ENCODE measurements at places on chromosomes 2 and 18.

GRCh38 chr2:147017951-147018645, 826.7 kb upstream of the ACVR2A start:
- DNase-seq: no peak

DNA sequence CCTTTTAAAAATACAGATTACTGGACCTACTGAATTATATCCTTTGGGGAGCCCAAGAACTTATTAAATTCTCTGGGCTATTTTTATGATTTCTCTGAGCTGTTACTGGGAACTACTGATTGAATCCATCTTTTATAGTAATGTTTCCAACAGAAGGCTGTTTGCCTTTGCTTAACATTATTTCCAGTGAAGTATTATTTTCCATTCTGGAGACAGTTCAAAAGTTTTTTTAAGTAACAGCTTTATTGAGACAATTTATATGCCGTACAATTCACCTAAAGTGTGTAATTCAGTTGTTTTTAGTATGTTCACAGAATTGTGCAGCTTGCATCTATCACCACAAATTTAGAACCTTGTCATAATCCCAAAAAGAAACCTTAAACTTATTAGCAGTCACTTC, 100.6 kb downstream of the BABAM2 start:
- DNase-seq: no peak

DNA sequence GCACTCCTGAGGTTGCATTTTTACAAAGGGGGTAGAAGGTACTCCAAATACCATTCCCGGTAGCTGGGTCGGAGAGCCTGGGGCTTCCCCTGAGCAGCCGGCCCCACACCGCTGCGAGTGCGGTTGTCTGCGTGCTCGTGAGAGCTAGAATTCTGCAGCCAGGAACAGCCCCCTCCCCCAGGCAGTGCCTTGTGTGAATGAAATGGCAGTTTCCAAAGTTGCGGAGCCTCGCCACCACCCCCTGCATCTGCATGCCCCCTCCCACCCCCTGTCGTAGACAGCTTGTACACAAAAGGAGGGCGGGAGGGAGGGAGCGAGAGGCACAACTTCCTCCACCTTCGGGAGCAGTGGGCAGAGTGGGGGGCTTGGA, 1.1 kb downstream of the MYCN start:
- no peak for DNase-seq

GRCh38 chr2:36238106-36238505, 117.5 kb upstream of the CRIM1 start:
- DNase-seq: no peak

GRCh38 chr2:207706936-207707860, 4.2 kb upstream of the CCNYL1 start:
- no peak for DNase-seq

DNA sequence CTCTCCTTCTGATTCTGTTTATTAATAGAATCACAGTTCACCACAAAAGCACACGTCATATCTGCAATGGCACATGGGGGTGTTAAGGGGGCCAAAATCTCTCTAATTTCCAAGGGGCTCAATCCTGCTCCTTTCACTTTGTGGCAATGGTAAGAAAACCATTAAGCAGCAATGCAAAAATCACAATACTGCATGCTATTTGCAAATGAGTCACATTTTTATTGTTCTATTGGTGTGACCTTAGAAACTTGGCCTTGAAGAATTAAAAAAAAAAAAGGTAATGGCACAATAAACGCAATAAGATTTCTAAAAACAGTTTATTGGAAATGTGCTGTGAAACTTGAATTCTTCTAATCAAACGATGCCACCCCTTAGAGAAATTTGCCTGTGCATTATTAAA, 251.5 kb downstream of the ZNF521 start:
- no peak for DNase-seq

GRCh38 chr2:54455131-54455562, 980 bp upstream of the SPTBN1 start:
- DNase-seq: no peak
